ENCODE measurements at places on chromosomes 7 and 10.
A peak's percentile ranks its signal among the peaks of the same experiment; 100 is the strongest.

DNA sequence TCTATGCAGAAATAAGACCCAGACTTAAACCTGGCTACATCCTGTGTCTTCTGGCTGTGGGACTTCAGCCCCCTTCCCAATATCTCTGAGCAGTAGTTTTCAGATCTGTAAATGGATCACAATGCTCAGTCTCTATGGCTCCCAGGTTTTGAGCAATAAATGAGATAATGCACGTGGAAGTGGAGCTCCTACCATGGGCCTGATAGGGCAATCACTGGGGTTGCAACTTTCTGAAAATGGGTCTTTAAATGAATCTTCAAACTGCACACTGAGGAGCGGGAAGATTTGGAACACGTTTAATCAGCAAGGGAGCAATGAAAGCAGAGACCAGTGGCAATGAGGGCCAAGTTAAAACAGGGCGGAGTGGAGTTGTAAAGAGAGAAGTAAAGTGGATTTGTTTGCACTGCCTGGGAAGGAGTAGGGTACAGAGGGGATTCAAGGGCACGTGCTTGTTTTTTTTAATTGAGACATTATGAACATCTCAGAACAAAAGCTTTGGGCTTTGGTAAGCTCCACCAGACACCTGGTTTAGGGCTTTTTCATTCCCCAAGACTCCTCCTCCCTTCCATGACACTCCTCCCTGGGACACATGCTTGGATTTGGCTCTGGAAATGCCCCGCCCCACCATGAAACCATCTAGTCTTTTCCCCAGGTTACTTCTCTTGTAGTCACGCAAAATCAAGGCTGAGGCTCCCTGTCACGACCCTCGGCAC, 42.7 kb downstream of the PAPSS2 start:
- no peak for DNase-seq

DNA sequence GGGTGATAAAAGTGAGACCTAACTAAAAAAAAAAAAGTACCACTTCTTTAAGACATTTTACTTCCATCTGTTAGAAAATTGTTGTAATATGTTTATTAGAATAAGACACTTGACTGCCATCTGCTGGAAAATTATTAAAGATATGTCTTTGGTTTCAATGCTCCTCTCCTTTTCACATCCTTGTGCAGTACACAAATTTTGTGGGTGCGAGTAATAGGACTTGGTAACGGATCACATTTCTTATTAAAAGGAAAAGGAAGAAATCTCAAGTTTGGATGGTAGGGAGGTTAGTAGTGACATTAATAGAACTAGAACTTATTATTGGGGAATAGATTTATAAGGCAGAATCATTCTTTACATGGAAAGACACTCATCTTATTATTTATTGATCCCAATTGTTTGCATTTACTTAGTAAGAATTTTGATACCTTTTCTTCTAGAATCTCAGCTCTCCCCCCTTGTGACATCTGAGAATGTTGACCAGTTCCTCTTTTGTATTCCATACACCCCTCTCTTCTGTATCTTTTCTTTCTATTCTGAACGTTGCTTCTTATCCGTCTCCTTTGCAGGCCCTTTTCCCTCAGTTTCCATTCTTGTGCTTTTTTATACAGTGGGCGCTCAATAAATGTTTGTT, 43.0 kb upstream of the RPA3 start:
- DNase-seq, result peak; percentile 74

DNA sequence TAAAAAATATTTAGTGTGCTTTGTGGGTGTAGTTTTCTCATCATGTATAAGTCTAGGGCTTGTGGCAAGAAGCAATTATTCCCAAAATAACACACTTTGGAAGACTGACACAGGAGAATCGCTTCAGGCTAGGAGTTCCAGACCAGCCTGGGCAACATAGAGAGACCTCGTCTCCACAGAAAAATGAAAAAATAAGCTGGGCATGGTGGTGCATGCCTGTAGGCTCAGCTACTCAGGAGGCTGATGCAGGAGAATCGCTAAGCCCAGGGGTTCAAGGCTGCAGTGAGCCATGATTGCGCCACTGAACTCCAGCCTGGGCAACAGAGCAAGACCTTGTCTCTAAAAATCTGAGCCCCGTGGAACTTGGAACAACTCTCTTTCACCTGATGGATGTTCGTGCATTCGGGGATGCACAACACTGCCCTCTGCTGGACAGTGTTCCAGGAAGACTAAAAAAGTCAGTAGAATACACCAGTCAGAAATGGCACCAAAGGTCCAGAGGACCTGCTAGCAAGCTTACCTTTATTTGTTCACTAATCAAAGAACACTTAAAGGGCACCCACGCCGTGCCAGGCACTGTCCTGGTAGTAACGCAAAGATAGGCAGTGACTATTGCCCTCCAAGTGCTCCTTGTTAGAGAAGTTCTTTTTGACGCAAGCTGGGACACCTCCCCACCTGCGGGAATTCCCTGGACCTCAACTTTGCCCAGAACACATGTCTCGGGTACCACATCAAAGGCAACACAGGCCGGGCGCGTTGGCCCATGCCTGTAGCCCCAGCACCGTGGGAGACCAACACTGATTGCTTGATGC, 81.9 kb upstream of the CALN1 start:
- DNase-seq, result peak; percentile 45

- DNase-seq, result no peak
These were observed 58.6 kb upstream of the LOXL4 start for GRCh38 chr10:98326621-98327027.

GRCh38 chr7:43921423-43921822, 4.8 kb upstream of the UBE2D4 start:
- no peak for DNase-seq

DNA sequence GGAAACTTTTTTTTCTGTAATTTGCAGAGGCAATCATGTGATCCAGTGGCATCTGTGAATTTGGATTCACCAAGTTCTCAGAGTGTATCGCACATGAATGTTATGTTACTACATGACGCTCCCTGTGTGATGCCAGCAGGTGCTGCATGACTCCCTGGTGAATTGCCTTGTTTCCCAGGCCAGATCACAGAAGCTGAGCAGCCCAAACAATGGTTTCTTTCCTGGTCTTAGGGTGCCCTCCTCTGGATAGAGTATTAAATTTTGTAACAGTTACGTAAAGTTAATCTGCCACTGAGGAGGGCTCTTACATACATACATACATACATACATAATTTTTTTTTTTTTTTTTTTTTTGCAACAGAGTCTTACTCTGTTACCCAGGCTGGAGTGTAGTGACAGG, 3.6 kb downstream of the ZSCAN21 start:
- DNase-seq, result peak; percentile 88

- DNase-seq, result peak; percentile 37
These were observed 46.3 kb downstream of the CNNM1 start for GRCh38 chr10:99375426-99375825.

DNA sequence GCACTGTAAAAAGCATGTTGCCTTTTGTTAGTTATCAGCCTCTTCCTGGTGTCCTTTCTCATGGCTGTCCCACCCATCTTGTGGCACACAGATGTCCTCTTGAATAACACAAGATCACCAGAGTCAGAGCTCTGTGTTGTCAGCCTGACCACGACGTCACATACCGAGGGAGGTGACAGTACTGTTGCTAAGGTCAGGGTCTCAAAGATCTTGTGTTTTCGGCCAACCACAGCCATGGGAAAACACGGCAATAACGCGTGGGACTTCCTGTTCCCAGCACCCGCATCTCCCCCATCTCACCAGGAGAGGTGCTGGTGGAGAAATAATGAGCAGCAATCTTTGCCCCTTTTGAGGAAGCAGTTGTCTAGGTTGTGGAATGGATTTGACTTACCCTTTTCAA, 40.4 kb downstream of the NPVF start:
- DNase-seq, result no peak
